ENCODE measurements at places on chromosomes 5 and 9. TPM values are rescaled to one million over a fixed set of nuclear protein-coding genes. Genes with fewer than 3 reads are reported as not detected.

DNA sequence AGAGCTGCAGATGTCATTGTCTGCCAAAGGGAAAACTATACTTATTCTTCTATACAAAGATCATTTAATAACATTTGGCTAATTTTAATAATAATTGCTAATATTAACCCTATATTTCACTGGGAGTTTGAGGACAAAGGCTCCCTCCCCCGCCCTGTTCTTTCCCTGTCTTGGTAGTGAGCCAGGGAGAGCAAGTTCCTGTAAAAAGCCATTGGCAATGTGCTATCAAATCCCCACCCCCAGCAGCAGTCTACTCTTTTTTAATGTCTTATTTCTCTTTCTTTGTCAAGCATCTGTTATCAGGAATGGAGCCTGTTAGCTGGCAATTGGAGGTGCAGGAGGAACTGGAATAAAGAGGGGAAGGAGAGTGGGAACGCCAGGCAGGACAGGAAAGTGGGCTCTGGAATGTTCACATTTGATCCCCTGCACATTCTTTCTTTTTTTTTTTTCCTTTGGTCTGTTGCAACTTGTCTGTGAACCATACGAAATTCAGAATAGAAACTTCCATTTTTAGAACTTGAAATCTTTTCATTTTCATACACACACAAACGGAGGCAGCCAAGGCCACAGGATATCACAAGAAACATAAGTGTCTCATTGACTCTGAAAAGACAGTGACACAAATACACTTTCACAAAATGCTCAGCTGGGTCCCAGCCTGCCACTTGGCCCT is 664.8 kb upstream of the ZNF608 start:
- DNase-seq, result no peak
- peaks cover 50% of the 10 kb centered on the region for H3K4me1 ChIP-seq
- peak overlapping the region; percentile 57 for H3K27ac ChIP-seq
- no peaks in the 10 kb centered on the region for H3K36me3 ChIP-seq

GRCh38 chr9:6689893-6690674 is 44.6 kb upstream of the GLDC start:
- no peak for DNase-seq
- H3K4me1 ChIP-seq, result peaks cover 2% of the 10 kb centered on the region
- H3K27me3 ChIP-seq, result no peaks in the 10 kb centered on the region
- no peaks in the 10 kb centered on the region for H3K36me3 ChIP-seq
- no peak overlapping the region for H3K4me3 ChIP-seq

DNA sequence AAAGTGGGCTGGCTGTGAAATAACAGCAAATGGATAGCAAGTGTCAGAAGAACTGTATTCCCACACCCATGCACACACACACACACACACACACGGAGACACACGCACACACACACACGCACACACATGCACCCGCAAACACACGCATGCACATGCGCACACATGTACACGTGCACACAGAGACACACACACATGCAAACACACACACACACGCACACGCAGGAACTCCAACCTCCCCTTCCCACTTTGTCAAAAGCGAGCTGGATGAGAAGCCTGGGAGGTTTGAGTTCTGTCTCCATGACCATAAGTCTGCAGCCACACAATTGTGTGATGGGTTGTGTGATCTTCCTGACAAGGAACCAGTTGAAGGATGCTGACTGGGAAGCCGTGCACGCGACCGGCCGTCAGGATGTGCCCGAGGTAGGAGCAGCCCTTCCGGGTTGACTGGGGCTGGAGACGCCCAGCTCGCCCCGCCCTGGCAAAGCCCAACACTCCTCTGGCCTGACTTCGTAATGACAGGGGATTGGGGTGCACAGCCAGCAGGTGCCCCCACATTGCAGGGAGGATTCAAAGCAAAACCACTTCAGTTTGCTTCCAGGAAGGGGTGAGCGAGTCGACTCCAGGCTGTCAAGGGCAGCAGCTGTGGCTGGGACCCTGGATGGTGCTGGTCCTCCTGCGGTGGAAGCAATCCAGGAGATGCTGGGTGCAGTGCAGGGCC is 29.3 kb upstream of the NKD2 start:
- no peak for DNase-seq
- no peak overlapping the region for H3K4me3 ChIP-seq
- H3K36me3 ChIP-seq, result no peaks in the 10 kb centered on the region
- H3K4me1 ChIP-seq, result no peaks in the 10 kb centered on the region
- H3K27me3 ChIP-seq, result no peaks in the 10 kb centered on the region
- H3K27ac ChIP-seq, result no peak overlapping the region

Gene CTSV
- total RNA-seq, result 0.27 TPM

DNA sequence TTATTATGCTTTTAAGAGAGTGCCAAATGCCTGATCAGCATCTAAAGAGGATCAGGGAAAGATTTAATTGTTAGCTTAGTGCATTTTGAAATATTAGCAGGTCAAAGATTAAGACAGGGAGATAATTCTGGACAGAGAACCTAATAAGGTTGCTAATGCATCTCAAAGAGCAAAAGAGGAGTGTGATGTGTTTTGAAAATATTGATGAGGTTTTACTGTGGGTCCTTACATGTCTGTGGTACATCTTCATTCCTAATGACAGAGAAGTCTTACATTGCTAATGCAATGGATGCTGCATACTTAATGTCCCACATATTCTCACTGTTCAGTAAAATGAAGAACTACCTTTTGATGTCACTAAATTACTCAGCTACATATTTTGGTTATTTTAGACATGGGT is 154.1 kb downstream of the TAF11L14 start:
- no peaks in the 10 kb centered on the region for H3K36me3 ChIP-seq
- no peak for DNase-seq
- no peak overlapping the region for H3K4me3 ChIP-seq

DNA sequence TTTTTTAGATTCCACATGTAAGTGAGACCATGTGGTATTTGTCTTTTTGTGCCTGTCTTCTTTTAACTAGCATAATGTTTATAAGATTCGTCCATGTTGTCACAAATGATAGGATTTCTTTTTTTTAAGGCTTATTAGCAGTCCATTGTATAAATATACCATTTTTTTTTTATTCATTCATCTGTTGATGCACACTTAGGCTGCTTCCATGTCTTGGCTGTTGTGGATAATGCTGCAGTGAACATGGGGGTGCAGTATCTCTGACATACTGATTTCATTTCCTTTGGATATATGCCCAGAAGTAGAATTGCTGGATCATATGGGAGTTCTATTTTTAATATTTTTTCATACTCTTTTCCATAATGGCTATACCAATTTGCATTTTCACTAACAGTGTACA is 48.7 kb downstream of the KIAA1958 start:
- H3K36me3 ChIP-seq, result no peaks in the 10 kb centered on the region
- H3K27me3 ChIP-seq, result no peaks in the 10 kb centered on the region

GRCh38 chr9:136342181-136343120 is 15.1 kb downstream of the GPSM1 start:
- no peaks in the 10 kb centered on the region for H3K27me3 ChIP-seq
- peak overlapping the region; percentile 71 for H3K4me3 ChIP-seq
- H3K4me1 ChIP-seq, result peaks cover 4% of the 10 kb centered on the region
- DNase-seq, result no peak
- H3K36me3 ChIP-seq, result peaks cover 12% of the 10 kb centered on the region

Gene PCDHB7
- 7.1 TPM for total RNA-seq

DNA sequence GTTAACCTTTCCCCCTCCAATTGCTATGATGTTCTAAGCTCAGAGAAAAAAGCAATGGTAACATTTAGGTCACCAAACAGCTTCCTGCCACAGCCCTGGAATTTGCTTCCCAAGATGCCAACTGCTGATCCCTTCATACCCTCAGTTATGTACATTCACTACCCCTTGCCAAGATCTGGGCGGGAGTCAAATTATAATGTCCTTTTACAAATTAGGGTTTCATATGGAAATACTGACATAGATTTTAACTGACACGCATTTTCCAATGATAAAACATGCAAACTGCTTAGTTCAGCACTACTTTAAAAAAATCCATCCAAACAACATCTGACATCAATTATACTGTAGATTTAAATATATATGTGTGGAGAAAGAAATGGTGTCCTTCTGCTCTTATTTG is 5.0 kb downstream of the LOX start:
- peaks cover 52% of the 10 kb centered on the region for H3K4me1 ChIP-seq
- H3K4me3 ChIP-seq, result no peak overlapping the region
- H3K27ac ChIP-seq, result no peak overlapping the region
- DNase-seq, result no peak
- no peaks in the 10 kb centered on the region for H3K36me3 ChIP-seq
